Fibroblast of skin of right quadriceps (primary cell): ENCODE measurements at places on chromosomes 16 and 17.
A peak's percentile ranks its signal among the peaks of the same experiment; 100 is the strongest.

DNA sequence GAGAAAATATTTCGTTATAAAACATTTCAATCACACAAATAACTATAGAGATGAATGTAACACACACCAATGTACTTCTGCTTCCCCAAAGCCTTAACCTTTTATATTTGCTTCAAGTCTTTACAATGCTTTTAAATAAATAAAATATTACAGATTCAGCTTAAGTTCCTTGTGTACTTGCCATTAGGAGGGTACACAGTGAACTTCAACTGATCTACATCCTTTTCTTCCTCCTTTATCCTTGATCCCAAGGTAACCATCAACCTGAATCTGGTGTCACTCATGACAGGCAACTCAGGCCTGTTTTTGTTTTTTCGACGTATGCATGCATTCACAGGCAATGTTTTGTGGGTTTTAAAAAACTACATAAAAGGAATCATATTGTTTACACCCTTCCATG, 9.3 kb upstream of the AKAP1 start:
- DNase-seq = no peak

DNA sequence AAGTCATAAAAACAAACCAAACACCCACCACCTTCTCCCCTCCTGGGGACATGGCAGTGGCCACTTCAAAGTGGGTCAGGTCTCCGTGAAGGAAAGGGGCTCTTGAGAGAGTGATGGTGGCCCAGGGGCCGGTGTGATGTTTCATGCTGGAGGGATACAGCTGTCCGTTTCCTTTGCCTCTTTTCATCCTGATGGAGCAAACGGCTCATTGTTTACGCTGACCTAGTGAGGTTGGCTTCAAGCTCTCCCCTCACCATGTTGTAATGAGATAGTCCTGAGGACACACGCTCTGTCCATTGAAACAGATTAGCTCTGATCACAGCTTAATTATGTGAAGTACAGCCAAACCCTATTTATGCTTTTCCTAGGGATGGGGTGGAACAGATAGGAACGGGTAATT, 34.2 kb downstream of the CDH13 start:
- no peak for DNase-seq

DNA sequence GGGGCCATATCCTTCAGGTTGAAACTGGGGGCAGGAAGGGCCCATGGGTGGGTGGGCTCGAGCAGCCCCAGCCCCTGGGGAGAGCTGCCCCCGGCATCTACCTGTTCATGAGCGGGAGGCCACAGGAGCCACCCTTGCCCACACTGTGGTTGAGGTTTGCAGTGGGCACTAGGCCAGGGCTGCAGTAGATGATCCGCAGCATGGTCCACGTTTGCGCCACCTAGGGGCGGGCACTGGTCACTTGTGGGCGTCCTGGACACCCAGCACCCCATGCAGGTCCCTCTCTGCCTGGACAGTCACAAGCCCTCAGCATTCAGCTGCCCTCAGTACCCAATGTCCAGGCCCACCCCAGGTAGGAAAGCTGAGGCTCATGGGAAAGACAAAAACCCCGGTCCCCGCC, 1.8 kb upstream of the JMJD8 start:
- peak; percentile 22 for DNase-seq

GRCh38 chr17:16569358-16569712, 331 bp upstream of the ZNF287 start:
- DNase-seq = no peak

GRCh38 chr16:22743401-22743800, 70.6 kb upstream of the HS3ST2 start:
- no peak for DNase-seq

- DNase-seq = peak; percentile 90
These were observed 2.6 kb downstream of the PMP22 start for GRCh38 chr17:15262291-15263205.

DNA sequence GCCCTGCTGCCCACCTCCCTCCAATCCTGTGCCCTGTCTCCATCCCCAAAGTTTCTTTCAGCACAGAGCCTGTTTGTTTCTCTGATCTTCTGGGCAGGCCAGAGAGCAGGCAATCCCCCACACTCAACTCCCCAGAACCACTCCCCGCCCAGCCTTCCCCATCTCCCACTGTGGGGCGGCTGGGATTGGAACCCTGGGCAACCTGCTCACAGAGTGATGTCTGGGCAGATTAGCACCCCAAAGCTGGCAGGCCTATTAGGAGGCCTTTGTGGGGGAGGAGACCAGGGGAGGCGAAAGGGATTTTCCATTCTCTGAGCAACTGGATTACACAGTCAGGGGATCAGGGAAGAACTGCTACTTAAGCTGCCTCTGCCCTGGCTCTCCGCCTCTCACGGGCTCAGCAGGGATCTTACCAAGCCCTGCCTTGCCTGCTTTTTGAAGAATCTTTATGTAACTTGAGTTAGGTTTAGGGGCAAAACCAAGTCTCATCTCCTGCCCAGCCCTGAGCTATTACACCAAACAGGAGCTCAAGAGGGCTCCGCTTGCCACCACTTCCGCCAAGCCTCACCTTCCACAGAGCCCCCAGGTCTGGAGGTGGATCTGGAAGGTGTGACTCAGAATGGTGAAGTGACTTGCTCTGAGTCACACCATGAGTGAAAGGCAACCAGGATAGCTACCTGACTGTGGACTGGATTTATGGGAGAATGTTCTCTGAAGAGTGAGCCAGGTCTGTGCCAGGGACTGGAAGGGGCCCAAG, 16.0 kb upstream of the LHX1 start:
- DNase-seq = peak; percentile 50

- DNase-seq = no peak
These were observed 354.8 kb downstream of the SEC14L1 start for GRCh38 chr17:77495575-77495974.

- DNase-seq = no peak
These were observed 39.8 kb upstream of the AKAP1 start for GRCh38 chr17:57044976-57045867.

- no peak for DNase-seq
These were observed 59.8 kb downstream of the PGS1 start for GRCh38 chr17:78438271-78438691.

GRCh38 chr17:66272811-66273585, 29.4 kb upstream of the PRKCA start:
- peak; percentile 93 for DNase-seq

DNA sequence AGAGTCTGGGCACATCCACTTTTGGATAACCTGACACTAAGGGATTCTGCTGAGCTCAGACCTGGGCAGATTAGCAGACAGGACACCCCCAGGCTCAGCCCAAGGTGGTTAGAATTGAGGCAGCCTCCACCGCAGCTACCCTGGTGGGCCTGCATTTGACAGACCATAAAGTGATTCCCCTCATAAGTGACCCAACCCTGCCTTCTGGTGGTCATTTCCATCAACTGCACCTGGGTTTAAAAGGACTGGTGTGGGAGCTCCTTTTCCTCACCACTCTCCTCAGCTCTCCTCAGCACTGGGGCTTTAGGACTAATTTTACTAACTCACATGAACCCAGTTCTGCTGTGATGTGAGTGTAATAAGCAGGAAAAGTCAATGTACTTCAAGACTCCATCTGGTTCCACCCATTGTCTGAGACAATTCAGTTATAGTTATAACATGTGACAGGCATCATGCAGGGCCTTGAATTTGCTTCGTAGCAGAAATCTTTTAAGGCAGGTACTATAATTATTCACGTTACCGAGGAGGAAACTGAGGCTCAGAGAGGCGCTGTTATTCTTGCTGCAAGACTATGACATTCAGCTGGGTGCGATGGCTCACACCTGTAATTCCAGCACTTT, 42.5 kb downstream of the MYH3 start:
- peak; percentile 69 for DNase-seq

DNA sequence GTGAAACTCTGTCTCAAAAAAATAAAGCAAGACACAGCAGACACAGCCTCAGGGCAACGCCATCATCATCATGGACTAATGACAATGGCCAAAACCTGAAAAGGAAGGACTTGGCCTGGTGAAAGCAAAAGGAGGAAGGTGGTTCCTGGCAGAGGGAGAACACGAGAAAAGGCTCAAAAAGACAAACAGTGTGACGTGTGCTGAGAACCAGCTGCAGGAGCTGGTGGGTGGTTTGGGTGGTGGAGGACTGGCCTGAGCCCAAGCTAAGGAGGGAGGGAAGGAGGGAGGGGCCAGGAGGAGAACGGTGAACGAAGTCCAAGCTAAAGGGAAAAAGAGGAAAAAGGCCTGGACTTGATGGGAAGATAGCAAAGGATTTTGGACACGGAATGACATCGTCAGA, 85.1 kb downstream of the SLC39A11 start:
- DNase-seq = no peak

GRCh38 chr16:80689487-80689886, 114.9 kb downstream of the CDYL2 start:
- no peak for DNase-seq

DNA sequence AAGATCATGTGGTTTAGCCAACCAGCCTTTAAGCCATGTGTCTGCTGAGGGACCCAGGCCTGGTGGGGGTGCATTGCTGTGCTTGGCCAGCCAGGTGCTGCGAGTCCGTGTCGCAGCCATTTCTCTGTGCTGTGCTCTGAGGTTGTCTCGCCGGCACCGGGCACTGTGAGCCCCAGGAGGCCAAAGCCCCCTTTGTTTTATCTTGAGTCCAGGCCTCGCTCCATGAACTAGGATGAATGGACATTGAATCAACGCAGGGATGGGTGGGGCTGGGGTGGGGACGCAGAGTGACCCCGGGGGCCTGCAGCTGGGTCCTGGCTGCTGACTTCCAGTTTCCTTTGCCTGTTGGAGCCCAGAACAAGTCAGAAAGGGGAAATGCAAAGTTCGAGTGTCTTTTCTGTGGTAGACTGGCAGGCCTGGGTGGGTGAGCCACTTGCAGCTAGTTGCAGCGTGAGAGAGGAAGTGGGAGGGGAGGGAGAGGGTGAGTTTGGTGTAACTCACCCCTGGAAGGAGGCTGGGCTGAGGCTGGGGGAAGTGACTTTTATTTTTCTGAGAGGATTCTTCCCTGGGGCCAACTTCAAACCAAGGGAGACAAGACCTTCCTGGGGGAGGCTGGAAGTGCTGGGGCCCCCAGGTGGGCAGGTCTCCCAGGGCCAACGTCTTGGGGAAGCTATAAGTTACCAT, 324.7 kb downstream of the SEC14L1 start:
- peak; percentile 70 for DNase-seq

GRCh38 chr16:8571061-8571596, 19.2 kb downstream of the TMEM114 start:
- peak; percentile 60 for DNase-seq

DNA sequence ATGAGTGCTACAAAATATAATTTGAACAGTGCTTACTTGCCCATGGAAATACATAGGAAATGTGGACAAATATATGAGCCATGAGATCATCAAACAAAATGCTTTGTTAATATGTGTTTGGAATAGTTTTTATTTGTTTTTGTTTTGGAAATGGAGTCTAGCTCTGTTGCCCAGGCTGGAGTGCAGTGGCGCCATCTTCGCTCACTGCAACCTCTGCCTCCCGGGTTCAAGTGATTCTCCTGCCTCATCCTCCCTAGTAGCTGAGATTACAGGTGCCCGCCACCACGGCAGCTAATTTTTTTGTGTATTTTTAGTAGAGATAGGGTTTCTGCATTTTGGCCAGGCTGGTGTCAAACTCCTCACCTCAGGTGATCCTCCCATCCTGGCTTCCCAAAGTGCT, 2.8 kb downstream of the CNEP1R1 start:
- DNase-seq = no peak

DNA sequence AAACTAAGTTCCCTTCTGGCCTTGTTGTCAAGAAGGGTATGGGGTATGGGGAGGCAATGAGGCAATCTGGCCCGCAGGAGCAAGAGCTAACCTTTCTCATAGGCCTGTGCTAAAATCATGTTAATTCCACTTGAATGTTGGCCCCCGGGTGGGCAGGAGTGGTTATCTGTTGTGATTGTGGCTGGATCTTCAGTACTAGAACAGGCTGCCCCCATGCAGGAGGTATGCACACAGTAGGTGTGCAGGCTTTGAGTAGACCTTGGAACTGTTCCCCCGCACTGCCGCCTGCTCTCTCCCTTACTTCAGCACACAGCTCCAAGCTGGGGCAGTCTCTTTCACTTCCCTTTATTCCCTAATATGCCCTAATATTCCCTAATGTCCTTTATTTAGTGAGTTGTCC, 52.4 kb upstream of the TANGO6 start:
- no peak for DNase-seq

DNA sequence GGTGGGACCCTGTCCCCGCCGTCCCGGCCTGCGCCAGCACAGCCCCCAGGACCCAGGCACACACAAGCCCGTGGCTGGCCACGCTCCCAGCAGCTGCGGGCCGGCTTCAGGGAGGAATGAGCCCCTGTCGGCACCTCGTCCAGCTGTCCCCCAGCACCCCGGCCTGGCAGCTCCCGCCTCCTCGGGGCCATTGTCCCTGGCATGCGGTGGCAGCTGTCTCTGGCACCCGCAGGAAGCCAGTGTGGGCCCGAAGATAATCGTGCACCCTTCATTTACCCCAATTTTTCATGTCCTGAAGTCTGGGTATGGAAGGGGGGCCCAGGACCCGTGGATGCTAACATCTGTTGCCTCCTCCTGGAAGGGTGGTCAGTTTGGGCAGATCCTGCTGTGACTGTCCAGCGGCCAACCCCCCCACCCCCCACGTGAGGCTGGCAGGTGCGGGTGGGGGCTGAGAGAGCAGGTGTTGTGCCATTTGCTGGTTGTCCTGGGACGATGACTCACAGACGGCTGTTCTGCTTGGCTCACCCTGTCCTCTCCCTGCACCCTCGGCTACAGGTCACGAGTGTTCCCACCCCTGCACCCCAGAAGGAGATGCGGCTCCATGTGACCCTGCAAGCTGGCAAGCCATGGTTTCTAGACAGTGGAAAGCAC, 4.0 kb upstream of the LMF1 start:
- no peak for DNase-seq

- DNase-seq = no peak
These were observed 644 bp upstream of the ARL2BP start for GRCh38 chr16:57244463-57244766.

DNA sequence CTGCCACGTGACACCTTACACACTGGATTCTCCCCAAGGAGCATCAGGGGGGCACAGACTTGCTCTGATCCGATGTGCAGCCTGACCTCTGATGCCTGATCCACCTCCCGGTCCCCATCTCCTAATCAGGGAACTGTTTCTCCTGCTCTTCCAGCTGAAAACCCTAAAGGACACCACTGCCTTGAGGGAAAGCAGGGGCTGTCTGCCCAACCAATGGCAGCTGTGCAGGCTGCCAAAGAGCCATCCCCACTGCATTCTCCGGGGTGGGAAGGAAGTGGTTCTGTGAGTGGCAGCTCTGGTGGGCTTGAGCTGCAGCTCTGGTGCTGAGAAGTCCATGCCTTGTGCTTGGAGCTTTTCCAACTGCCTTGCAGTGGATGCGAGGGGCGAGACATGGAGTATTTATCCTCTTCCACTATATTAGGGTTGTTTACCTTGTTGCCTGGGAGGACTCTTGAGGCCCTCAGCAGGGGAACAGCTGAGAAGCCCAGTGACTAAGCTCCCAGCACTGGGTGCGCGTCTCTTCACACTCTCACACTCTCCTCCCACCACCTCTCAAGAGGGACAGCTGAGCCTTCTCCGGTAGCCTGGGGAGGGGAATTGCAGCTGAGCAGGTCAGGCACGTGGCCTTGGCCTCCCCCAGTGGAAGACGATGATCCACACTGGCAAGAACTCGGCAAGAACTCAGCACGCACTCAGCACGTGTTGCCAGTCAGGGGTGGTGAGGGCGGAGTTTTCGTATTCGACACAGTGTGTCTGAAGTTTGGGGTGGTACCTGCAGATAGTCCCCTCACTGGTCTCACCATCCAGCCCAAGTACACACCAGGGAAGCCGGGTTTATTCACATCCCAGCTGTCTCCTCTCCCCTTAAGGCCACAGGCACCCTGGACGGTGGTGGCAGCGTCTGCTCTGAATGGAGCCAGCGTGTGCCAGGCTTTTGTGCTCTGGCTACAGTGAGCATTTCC, 21.1 kb upstream of the SPATA32 start:
- DNase-seq = peak; percentile 50

- DNase-seq = no peak
These were observed 148.9 kb downstream of the ZNF18 start for GRCh38 chr17:11848330-11848729.
